RCC 7860 (cell line): ENCODE measurements at places on chromosomes 13 and 19.
A peak's percentile ranks its signal among the peaks of the same experiment; 100 is the strongest.

DNA sequence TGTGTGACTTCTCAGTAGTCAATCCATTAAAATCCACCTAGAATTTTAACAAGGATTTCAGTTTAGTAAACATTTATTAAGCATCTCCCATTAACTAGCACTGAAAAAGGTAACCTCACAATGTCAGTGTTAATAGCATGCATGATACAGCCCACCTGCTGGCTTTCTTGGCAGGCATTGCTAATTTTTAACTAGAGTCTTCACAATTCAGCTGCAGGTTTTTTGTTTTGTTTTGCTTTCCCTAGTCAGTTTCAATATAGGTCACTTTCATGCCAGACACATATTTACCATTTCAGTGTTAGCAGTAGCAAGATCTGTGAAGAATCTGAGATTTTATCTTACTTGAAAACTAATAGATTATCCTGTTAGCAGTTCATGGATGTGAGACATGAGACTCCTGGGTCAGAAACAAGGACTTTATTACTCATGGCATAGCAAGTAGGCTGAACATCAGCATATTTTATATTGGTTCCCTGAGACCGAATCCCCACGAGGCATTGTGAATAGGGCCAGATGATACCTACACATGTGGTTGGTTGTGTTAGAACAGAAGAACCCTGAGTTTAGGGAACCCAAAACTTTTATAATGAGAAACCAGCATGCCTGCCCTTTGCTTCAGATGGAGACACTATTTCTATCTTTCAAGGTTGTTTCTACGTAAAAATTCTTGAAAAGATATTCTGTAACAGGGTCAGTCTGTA lies 198.0 kb upstream of the HTR2A start:
- no peak for DNase-seq

GRCh38 chr19:48858984-48859710 lies 9.3 kb downstream of the PLEKHA4 start:
- DNase-seq, result no peak

- no peak for DNase-seq
These were observed 40.0 kb upstream of the FOXO1 start for GRCh38 chr13:40706439-40706838.

DNA sequence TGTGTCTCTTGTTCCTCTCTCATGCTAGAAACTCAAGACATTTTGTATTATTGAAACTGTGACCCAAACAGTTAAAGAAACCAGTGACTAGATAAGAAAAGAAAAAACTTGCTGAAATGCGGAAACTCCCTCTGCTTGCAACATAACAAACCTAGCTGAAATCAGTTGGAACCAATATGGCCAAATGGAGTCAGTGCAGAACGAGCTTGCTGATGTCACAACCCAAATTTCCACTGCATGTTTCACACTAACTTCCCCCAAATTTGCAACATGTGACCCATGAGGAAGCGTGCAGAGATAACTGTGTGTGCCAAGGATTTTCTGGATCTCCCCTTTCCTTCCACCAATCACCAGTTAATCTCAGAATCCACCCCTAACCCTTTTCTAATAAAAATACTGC lies 208.0 kb downstream of the DLEU7 start:
- no peak for DNase-seq

- no peak for DNase-seq
These were observed 24.5 kb downstream of the ZBTB7A start for GRCh38 chr19:4042064-4042730.

DNA sequence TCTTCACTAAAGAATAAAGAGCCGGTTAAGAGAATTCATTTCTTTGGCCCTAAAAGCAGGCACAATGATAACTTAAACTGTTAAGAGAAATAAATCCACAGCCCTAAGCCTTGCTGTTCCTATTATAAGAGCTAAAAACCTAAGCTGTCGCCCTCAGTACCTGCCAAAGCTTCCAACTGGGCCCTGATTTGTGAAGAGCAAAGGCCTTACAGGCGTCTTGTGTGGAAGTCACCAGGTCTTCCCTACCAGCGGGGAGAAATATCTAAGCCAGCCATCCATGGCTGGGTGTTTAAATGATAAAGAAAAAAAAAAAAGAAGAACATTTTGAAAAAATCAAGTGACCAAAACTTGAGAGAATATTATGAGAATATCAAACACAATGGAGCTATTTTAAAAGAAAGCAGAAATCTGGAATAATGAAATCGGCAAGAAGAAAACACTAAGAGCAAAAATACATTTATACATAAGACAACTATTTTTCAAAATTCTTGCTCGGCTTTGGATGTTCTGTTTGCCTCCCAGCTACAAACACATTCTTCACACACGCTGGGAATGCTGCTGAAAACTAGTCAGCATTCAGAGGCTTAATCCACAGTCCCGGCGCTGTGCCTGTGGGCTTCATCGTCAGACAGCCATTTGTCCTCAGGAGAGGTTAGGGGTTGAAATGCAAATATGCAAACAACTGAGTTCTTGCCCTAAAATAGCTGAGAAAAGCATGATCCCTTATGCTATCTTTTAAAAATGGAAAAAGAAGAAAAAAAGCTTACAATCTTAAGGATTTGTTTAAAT lies 89.8 kb upstream of the LSM14A start:
- no peak for DNase-seq

DNA sequence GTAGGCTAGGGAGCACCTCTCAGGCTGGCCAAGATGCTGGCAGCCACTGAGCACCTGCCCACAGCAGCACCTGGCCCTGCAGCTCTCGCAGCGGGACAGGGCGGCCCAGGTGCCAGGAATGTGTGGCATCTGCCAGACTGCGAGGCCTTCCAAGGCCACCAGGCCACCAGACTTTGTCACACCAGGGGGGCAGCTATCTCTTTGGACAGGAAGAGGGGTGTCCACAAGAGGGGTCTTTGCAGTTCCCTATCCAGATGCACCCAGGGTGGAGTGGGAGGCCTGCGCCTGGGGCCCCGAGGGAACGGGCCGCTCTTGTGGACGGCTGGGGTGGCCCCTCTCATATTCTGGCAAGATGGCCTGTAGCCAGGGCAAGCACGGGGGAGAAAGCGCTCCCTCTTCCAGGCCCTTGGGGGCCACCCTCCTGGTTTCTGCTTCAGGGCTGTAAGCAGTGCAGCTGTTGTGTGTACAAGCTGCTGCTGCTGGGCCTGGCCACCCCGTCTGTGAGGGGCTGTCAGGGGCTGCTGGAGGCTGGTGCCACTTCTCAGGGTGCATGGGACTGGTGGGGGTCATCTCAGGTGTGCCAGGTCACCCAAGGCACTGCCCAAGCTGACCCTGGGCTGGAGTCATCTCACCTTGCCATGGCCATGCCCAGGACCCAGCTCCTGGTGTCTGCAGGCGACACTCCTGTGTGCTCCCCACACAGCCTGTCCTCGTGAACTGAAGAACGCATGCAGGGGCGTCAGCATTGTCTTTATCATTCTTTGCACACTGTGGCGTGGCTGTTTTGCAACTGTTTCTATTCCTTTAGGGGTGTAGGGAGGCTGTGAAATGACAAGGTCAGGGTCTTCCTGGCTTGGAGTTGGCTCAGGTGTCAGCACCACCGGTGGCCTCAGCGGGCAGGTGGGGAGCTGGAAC lies 1.8 kb downstream of the TEX29 start:
- DNase-seq, result no peak

DNA sequence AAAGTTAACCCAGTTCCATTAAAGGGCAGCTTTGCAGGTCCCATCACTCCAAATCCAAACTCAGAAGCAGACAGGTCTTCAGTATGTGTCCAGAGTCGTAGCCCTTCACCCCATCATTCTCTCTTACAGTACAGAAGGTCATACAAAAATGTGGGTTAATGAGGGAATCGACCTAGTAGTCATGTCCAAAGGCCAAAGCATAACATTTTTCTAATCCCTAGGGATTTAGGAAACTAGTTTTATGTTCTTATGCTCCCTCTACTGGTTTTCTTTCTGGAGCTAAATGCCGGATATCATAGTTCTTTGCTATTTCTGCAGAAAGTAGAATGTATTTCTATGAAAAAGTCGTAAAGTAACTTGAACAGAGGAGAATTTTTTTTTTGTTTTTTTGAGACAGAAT lies 72.2 kb downstream of the DHRS12 start:
- no peak for DNase-seq

DNA sequence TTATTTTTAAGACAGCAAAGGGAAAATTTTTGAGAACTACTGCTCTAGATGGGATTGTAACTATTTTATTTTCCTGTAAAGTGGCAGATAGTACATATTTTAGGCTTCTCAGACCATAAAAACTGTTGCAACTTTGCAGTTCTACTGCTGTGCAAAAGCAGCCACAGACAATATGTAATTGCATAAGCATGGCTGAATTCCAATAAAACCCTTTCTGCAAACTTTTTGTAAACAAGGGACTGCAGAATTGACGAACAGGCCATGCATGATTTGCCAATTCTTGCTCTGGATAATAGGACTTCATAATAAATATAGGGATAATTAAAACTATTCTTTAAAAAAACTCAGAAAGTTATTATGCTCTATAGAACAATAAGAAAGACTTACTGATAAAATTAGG lies 149.1 kb downstream of the SLITRK5 start:
- no peak for DNase-seq

- no peak for DNase-seq
These were observed 47.3 kb downstream of the BRCA2 start for GRCh38 chr13:32362574-32362973.

GRCh38 chr13:31224174-31224669 lies 24.4 kb downstream of the B3GLCT start:
- no peak for DNase-seq

GRCh38 chr13:103012646-103013045 lies 53.6 kb downstream of the SLC10A2 start:
- no peak for DNase-seq

GRCh38 chr19:57037556-57037955 lies 82.2 kb upstream of the USP29 start:
- no peak for DNase-seq

DNA sequence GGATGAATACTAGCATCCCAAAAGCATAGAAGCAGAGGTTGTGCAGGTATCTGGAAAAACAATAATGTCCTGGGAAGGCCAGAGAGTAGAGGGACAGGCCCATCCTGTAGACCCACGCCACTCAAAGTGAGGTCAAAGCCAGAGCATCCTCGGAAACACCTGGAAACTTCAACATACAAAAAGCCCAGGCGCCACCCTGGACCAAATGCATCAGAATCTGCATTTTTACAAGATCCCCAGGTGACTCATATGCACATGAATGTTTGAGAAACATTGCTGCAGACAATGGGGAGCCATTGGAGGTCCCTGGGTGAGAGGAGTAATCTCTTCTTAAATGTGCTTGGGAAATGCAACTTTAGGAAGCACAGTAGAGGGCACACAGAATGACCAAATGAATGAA lies 684.1 kb downstream of the DIAPH3 start:
- no peak for DNase-seq

- no peak for DNase-seq
These were observed 2504.6 kb downstream of the PCDH9 start for GRCh38 chr13:64725492-64725891.

DNA sequence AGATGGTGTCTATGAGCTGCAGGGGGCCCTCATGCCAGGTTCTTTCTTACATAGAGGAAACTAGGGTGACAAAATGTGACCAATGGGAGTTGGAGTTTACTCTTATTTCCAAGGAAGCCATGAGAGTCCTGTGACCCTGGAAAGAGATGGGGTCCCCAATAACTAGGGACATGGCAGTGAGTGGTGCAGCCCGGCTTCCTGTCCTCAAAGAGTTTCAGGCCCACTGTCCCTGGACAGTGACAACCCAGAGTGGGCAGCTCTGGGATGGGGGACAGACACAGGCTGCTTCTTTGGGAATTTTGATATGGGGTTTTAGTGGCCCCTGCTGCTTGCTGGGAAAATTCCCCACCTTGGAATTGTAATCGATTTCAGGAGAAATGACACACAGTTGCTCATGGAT lies 8.4 kb upstream of the IGFL1 start:
- DNase-seq, result no peak

DNA sequence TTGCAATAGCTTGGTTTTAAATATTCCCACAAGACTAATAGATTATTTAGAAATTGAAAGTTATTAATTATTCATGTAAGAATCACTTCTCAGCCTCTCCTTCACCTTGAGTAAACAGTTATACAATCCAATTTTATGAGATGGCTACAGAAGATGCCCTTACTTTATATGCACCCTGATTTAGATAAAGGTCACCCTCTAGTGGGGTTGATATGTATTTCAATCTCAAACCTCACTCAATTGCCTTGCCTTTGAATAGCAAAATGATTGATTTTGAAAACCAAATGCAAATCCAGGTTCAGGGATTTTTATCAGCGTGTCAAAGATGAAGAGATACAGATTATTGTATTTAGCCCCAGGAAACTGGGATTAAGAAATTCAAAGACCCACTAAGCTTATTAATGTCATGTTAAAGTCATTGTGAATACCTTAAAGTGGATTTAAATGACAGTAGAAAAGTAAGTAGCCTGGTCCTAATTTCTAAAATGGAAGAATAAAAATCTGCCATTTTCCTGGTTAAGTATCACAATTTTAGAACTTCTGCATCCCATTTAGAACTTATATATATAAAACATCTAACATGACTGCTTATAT lies 305.1 kb downstream of the ITGBL1 start:
- peak; percentile 25 for DNase-seq

- DNase-seq, result no peak
These were observed 14.2 kb downstream of the DPF1 start for GRCh38 chr19:38209671-38210457.

GRCh38 chr13:76992548-76993001 lies 694 bp downstream of the CLN5 start:
- DNase-seq, result peak; percentile 3

- DNase-seq, result no peak
These were observed 32.0 kb downstream of the NAXD start for GRCh38 chr13:110647365-110647737.

DNA sequence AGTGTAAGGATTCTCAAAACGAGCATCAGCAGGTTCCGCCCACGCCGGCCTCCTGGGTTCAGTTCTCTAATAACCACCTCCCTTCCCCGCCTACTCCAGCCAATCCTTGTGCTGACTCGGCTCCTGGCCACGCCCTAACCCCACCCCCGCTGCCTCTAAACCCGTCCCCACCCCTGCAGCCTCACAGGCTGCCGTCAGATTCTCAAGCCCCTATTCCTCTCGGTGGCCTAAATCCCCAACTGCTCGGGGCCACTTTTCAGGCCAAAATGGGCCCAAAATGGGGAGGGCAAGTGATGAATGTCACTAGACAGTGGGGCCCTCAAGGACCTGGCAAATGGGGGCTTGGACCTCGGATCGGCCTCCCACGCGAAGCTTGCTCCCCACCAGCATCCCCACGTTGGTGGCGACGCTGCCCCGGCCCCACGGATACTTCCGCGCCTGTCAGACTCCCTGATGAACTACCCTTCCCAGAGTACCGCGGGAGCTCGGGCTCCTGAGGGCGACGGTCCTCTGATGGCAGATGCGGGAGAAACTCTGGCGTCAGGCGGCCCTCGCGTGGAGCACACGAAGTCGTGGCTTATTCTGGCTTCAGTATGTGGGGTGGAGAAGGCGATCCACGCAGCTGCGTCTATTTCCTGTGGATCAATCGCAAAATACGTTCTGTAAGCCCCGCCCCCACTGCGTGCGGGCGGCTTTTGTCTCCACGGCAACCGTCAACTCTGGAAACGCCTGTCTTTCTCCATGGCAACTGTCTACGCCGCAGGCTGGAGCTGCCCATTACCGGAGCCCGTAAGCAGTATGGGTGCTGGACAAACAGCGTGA lies 24.8 kb downstream of the ZNF473 start:
- no peak for DNase-seq
